Fibroblast of skin of left quadriceps (primary cell): ENCODE measurements at places on chromosomes 7 and 10.

DNA sequence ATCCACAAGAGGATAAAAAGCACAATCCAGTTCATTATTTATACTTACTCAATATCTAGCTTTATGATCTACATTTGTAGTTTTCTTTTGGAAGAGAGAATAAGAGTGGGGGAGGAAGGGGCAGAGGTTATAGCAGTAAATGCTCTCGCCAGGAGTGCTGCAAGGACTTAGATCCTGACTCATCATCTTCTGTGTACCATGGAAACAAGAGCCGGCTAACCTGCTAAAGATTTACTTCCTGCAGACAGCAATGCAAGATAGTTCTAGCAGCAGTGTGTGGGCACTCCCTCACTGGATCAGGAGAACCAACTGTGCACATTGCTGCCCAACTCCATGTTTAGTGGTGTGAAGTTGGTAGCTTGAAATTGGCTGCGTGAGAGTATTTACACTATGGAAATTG is 47.7 kb upstream of the TRIL start:
- no peak for DNase-seq

GRCh38 chr7:159218607-159219006 is 73.9 kb upstream of the VIPR2 start:
- DNase-seq: no peak

DNA sequence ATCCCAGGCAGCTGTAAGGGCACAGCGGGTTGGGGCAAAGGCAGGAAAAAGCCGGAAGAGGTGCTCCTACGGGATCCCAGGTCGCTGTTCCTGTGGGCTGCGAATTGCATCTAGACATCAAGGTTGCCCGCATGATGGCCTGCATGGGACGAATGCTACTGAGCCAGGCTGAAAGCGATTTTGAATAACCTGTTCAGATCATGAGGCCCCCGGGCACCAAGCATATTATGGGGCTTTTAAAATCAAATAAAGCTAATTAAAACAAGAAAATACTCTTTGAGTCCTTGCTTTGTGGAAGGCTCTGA is 37.1 kb downstream of the CAMK2B start:
- DNase-seq: no peak

- DNase-seq: no peak
These were observed 8.1 kb downstream of the TRPV5 start for GRCh38 chr7:142925413-142925812.
